NCI-H2107 (cell line): ENCODE measurements at places on chromosomes 2 and 18.

GRCh38 chr2:151638191-151638933 lies 95.9 kb downstream of the NEB start:
- DNase-seq: no peak

- no peak for DNase-seq
These were observed 71.6 kb upstream of the SPTBN1 start for GRCh38 chr2:54384301-54385203.

DNA sequence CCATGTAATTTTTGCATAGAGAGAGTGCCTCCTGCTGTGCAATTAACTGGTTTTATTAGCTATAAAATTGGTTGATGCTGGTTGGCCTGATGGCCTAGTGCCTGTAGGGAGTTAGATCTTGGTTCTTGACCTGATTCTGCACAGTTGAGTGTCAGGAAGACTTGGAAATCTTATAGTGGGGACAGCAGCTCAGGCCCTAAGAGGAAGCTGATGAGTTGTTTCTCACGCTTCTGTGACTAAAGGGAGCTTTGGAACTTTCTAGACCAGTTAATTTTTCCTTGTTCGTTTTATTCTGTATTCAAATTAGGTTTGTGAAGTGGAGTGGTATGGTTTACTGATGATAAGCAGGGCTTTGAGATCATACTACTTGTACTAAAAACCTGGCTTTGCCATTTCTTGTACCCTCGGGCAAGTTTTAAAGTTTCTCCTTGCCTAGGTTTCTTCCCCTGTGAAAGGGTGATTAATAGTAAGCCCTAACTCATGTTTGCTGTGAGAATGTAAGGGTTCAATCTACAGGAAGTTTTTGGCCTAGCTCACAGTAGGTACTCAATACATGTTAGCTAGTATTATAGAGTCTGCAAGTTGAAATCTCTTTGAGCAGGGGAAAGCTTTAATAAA lies 82.1 kb downstream of the MAP3K20 start:
- no peak for DNase-seq

- no peak for DNase-seq
These were observed 21.2 kb downstream of the CNTNAP5 start for GRCh38 chr2:124046332-124046731.

DNA sequence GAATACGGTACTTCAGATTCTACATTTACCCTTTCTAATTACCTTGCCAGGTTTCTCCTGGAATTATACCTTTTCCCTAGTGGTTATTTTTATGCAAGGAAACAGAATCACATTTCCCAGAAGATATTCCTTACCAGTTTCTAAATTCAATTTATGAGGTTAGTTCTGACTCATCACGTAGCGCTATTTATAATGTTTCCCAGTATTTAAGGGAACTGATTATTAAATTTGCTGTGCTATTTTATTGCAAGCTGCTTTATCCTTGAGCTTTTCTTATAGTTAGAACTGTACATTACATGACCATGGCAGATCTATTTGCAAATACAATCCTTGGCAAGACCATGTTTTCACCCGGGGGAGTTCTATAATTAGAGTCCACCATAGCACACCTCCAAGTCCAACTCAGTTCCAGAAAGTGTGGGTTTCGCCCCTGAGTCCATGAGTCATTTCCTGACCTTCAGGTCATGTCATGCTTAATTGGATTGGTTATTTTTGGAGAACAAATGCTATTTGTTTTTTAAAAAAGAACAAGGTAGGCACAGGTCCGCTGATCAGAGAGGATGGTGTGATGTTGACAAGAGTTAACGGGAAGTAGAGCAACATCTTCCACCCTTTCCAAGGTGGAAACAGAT lies 126.6 kb downstream of the ZNF532 start:
- no peak for DNase-seq

DNA sequence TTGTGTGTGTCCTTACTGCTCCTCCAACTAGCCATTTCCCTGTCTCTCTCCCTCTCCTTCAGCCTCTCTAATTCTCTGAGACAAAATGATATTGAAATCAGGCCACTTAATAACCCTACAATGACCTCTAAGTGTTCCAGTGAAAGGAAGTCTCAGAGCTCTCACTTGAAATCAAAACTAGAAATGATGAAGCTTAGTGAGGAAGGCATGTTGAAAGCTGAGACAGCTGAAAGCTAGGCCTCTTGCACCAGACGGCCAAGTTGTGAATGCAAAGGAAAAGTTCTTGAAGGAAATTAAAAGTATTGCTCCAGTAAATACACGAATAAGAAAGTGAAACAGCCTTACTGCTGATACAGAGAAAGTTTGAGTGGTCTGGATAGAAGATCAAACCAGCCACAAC lies 72.9 kb downstream of the PRKCE start:
- DNase-seq: no peak
